ENCODE measurements at places on chromosomes 11 and 22.

GRCh38 chr11:65262776-65263175, 1.0 kb downstream of the POLA2 start:
- DNase-seq, result no peak

DNA sequence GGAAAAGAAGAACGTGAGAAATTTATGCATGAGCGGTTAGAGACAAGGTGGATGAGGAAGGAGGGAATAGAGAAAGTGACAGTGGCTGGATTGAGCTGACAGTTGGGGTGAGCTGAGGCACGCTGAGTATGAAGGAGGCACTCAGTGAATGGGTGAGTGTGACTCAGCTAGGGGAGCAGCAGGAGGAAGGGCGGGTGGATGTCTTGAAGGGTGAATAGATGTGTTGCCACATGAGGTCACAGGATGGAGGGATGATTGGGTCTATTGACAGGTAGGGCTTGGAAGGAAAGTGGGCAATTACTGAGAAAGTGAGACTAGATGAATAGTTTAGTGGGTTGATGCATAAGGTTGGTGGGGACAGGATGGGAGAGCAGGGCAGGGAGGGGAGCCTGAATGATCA, 8.0 kb downstream of the IFITM10 start:
- no peak for DNase-seq

DNA sequence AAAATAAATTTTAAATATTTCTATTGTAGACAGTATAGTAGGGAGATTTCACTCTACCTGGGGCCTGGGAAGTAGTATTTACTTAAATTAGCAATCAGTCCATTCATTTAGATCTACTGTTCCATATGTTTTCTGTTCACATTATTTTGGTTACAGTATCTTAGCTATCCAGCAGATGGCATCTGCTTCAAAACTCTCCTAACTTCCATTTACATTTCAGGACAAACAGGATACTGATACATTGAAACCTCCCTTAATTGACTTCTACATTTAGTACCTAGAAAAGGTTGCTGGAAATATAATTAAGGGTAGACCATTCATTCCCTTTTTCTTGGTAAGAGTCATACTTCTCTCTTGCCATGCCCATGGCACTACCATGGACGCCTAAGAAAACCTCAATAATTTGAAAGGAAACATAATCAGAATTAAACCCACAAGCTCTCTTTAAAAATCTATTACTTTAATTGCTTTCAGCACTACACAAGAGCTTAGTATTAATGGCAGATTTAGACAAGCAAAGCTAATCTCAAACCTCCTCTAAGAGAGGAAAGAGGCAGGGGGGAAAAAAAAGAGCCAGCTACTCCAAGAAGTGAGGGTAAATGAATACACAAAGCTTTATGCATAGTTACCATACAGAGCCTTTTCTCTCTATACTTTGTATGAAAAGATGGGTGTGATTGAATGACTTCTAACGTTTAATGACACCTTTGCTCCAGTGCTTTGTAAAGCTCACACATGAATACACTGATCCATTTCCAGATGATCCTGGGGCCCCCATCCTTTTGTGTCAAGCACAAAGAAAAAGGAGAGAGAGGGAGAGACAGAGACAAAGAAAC, 131.2 kb upstream of the MTMR2 start:
- DNase-seq, result peak; percentile 65

- no peak for DNase-seq
Measured at GRCh38 chr22:37455896-37456295, 28.6 kb upstream of the ELFN2 start.

DNA sequence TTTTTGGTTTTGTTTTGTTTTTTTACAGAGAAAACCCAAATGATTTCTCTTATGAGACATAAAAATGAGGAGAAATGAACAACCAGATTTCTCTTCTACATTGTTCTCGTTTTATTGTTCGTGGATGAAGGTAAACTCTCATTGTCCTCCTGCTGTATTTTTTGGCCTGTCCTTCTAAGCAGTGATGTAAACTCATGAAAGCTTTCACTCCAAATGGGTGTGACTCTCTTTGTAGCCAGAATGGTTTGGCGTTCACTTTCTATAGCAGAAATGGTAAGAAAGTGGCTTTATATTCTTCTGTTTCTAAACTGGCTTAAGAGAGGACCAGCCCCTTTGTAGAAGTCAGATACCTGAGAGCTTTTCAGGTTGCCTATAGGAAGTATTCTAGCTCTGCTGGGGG, 15.5 kb upstream of the BMAL1 start:
- DNase-seq, result no peak

- no peak for DNase-seq
Measured at GRCh38 chr11:117959438-117960149, 26.6 kb upstream of the IL10RA start.

GRCh38 chr22:37599153-37599552, 9.5 kb upstream of the GGA1 start:
- no peak for DNase-seq

GRCh38 chr11:31807799-31808667, 3.1 kb downstream of the PAX6 start:
- DNase-seq, result no peak

All from cerebellar cortex (tissue), 1 donor.